Fibroblast of mammary gland (primary cell): ENCODE measurements at places on chromosomes 2 and 18.

GRCh38 chr2:133814890-133815289 is 246.6 kb upstream of the NCKAP5 start:
- DNase-seq = no peak

GRCh38 chr2:190062601-190063000 is at the start of gene MSTN:
TSS of gene MSTN (minus strand) at chr2:190062729. CDS start at chr2:190062596, 133 bp downstream.
- no peak for DNase-seq

GRCh38 chr2:187942876-187943275 is 348.8 kb upstream of the GULP1 start:
- peak; percentile 92 for DNase-seq

DNA sequence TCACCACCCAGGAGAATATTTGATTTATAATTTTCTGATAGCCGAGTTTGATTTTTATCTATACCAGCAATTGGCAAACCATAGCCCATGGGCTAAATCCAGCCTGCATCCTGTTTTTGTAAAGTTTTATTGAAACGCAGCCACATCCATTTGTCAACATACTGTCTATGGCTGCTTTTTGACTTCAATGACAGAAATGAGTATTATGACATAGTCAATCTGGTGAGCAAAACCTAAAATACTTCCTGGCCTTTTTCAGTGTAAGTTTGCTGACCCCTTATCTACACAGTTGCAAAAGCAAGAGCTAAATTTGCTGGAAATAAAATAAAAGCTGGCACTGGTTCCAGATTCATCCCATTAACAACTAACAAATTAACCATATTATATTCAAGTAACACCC is 79.8 kb upstream of the SLC25A52 start:
- DNase-seq = no peak

DNA sequence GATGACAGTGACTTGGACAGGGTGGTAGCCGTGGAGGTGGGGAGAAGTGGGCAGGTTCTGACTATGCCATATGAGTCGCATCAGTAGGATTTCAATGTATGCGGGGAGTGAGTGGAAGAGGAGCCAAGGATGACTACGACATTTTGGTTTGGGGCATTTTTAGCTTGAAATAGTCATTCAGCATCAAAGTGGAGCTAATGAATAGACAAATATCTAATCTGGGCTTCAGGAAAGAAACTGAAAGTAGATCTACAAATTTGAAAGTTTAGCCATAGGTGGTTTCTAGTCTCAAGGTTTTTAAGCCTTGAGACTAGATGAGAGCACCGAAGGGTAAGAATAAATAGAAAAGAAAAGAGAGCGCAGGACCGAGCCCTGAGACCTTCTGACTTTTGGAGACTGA is 58.3 kb downstream of the FEZ2 start:
- DNase-seq = peak; percentile 55

- no peak for DNase-seq
These were observed 256.3 kb downstream of the CCDC178 start for GRCh38 chr18:33184175-33184574.

GRCh38 chr2:155766342-155767115 is 566.0 kb downstream of the NR4A2 start:
- no peak for DNase-seq

DNA sequence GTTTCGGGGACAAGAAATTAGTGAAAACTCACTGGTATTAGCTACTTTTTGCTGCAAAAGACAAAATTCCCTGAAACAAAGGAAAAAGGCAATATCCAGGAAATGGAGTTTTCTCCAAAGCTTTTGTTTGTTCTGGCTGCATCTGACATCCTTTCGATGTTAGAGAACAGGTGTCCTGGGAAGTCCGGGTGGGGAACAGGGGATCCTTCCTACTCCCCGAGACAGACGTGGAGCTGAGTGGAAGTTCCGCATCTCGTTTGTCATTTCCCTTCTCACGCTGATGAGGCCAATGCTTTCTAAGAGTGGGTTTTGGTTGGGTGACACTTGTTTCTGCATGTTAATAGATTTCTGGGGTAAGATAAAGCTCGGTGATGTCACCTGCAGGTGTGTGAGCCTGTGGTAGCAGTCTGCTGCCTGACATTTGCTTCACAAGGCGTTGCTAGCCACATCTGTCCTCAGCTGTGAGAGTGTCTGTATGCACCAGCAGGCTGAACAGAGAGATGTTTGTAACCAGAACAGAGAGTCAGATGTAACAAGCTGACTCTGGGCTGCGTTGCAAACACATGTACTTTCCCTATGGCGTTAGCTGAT is 125.9 kb downstream of the ACOXL start:
- no peak for DNase-seq

GRCh38 chr2:26013668-26014067 is 20.2 kb upstream of the RAB10 start:
- DNase-seq = no peak

DNA sequence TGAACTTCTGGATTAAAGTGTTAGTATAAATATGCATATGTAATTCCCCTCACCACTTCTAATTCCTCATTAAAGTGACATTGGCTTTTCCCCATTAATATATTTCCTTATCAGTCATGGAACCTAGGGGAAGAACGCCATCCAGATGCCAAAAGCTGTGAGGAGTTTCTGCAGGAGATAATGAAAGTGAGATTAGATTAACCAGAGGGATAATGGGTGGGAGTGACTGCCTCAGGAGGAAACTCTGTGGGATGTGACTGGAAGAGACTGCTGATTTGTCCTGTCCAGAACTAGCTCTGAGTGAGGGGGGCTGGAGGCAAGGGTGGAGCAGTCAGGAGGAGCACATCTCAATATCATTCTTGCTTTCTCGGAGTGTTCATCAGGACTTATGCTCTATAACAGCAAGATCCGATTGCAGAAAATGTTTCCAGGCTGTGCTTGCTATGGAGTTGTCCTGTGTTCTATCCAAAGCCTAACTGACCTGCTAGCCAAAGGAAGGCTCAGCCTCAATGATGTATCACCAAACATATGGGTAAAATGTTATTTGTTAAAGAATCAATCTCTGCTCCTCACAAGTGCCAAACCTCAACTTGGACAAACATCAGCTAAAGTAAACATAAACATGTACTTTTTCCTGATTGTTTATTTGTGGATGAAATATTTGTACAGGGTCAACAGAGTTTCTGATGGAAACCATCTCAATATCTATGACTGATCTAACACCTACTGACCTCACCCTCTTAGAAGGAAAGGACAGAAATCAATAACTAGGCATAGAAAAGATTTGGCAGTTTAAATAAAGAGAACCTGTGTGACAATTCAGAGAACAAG is 118.5 kb downstream of the ASXL3 start:
- no peak for DNase-seq

DNA sequence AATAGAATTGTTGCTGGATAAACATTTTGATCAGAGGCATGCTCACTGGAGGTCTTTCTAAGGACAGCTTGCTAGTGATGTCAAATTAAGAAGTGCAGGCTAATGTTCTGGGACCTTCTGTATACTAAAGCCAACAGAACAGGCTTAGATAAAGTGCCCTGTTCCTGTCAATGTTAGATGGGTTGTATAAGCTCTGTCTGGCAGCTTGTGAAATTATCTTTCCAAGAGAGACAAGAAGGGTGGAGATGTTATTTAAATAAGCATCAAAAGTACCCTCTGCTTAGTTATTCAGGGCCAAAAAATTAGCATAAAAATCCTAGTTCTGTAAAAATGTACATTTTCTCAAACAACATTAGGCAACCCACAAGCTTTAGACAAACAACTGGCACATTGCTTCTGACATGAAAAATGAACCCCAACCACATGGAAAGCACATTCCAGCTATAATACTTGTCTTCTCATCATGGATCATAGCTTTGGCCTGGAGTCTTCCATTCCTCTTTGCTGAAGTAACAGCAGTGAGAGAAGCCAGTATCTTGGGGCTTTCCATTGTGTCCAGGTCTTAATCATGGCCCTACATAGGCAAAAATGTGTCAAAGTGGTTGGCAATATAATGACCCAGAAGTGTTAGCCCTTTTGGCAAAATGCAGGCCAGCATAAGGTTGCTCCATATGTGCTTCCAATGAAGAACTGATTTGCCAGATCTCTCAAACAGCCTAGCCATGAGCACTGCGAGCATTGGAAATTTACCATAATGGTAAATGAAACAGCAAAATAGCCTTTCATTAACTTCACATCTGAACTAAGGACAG is 478.1 kb upstream of the ZNF804A start:
- DNase-seq = peak; percentile 6

DNA sequence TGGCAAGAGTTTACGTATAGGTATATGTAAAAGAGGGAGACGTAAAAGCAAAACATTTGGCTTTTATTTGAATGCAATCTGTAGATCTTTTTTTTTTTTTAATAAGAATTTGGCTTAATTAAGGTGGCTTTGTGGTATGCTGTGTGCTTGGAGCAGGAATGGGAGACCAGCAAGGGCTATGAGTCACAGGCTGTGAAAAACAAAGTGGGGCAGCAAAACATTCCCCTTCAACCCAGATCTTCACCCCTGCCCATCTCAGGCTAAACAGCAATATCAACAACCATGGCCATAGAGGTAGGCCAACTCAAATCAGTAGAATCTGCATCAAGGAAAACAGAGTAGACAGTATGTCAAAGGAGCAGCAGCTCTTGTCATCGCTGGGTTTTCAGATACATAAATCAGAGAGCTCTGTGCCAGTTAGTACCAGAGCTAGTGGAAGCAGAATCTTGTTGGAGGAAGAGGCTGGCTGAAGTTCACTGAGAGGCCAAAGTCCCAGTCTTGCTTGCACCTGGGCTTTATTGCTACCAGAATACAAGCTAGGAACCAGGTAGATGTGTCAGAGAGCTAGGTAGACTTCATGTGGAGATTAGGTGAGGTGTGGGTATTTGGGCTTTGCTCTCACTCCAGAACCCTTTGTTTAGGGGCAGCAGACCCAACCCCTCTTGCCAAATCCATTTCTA is 191.5 kb upstream of the FANCL start:
- no peak for DNase-seq

DNA sequence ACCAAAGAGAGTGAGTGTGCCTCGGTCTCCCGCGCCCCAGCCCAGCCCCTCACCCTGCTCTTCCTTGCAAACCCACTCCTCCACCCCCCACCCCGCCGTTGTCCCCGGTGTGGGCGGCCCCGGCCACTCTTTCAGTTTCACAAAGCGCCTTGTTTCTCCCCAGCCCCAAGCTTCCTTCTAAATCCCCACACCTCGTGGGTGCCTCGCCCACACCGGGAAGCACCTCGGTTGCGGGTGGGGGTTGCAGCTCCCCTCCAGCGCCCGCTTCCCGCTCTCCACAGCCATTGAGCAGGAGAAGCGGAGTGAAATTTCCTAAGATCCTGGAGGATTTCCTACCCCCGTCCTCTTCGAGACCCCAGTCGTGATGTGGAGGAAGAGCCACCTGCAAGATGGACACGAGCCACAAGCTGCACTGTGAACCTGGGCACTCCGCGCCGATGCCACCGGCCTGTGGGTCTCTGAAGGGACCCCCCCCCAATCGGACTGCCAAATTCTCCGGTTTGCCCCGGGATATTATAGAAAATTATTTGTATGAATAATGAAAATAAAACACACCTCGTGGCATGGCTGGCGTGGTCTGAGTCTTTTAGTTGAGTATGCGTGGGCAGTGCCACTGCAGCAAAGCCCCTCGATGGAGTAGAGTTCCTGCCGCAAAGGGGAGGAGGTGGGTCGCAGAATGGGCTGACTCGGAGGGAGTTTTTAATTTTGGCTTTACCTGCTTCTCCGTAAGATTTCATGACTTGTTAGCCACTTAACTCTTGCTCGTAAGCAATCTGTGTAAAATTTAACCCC is 848 bp downstream of the TMSB10 start:
- DNase-seq = peak; percentile 2

GRCh38 chr2:97935719-97936161 is 60.0 kb downstream of the TMEM131 start:
- peak; percentile 71 for DNase-seq

GRCh38 chr2:167509586-167509985 is 621.3 kb downstream of the XIRP2 start:
- DNase-seq = peak; percentile 93

GRCh38 chr2:157377861-157378260 is 52.2 kb upstream of the ERMN start:
- no peak for DNase-seq

GRCh38 chr2:18410543-18410942 is 149.9 kb downstream of the RDH14 start:
- DNase-seq = no peak

- peak; percentile 20 for DNase-seq
These were observed 212.2 kb downstream of the XIRP2 start for GRCh38 chr2:167100506-167100905.

DNA sequence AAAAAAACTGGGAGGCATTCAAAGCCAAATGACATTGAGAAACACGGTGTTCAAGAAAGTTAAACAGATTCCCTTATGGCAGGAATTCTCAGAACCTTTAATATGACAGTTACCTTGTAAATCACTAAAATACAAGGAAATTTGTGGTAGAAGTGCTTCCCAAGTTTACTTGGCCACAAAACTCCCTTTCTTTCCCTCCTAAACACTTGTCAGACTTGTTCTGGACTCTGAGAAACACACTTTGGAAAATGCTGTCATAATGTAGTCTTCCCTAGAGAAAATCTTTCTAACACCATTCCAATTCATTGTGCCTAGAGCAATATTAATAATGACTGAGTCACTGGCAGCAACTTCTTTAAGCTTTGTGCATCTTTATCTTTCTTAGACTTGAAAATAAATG is 140.4 kb downstream of the ANKRD44 start:
- DNase-seq = peak; percentile 10

DNA sequence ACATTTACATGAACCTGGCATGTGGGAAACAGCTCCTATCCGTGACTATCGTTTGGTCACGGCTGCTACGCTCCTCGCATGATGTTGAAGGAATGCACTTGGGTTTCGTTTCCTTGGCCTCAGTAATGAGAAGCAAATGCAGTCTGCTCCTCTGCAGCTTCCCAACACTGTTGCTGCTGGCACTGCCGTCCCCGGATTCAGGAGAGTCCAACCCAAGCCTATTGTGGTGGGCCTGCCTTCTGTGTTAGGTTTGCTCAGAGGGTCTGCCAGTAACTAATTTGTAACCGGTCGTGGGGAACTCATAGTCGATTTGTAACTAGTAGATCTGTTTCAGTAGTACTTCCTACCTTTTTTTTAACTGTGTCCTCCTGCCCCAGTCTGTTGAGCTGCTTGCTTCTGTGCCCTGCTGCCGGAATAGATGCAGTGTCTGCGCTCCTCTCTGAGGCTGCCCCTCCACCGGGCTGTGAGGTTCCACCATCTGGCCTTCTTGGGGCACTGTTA is 58.4 kb downstream of the WDSUB1 start:
- DNase-seq = peak; percentile 36

DNA sequence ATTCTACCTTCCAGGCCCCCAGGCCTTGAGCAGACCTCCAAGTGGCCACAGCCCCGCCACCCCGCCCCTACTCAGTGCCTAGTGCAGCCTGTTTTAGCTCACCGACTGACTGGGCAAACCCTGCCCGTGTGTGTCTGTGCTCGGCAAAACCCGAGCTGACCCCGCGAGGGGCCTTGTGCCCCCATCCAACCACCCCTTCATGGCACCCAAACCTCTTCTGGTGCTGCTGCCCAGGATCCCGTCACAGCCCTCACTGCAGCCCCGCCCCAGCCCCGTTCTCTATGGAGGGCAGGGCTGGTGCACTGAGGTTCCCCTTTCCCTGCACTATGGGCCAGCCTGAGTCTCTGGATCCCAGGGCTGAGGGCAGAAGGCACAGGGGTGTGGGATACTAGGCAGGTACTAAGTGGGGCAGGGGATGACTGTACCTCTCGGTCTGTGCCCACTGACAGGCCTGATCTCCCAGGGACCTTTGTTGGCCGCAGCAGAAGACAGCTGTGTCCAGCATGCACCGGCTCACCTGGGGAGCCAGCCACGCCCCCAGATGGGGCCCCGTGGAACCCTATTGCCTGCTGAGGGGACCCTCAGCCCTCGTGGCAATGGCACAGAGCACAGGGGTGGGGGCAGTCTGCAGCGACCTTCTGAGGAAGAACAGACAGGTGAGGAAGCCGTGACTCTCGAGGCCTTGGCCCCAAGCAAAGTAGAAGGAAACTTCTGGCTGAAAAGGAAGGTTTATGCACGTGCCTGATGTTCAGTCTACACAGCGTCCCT is 69.9 kb upstream of the OTOS start:
- no peak for DNase-seq
